ENCODE measurements at places on chromosomes 2 and 18.

DNA sequence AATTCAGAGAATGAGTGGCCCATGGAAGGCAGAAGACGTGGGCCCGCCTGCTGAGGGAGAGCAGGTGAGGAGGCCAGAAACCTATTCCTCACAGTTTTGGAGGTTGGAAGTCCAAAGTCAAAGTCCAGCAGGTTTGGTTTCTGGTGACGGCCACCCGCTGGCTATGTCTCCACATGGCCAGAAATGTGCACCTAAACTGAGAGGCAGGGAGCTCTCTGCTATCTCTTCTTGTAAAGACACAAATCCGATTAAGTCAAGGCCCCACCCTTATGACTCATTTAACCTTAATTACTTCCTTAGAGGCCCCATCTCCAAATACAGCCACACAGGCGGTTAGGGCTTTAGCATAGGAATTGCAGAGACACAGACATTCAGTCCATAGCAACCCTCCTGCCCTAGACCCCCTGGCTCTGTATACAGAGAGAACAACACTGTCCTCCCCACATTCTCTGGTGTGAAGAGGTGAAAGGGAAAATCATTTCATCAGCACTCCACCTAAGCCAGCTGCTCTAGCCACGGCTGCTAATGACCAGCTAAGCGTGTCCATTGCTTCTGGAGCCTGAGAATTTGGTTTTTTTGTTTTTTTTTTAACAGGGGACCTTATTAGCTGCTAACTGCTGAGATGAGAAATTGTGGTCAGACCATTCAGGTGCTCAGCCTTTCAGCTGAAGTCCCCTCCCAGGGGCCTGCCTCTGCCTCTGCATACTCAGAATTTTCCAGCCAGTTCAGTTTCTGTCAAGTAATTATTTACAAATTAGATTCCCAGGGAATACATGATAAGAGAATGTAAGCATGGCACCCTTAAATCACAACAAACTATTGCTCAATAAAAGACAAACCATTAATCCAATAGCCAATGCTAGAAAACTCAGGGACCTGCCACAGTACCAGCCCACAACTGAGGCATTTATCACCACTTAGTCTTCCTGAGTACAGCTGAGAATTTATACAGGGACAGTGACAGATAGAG, 368.7 kb upstream of the ID2 start:
- DNase-seq, result no peak

DNA sequence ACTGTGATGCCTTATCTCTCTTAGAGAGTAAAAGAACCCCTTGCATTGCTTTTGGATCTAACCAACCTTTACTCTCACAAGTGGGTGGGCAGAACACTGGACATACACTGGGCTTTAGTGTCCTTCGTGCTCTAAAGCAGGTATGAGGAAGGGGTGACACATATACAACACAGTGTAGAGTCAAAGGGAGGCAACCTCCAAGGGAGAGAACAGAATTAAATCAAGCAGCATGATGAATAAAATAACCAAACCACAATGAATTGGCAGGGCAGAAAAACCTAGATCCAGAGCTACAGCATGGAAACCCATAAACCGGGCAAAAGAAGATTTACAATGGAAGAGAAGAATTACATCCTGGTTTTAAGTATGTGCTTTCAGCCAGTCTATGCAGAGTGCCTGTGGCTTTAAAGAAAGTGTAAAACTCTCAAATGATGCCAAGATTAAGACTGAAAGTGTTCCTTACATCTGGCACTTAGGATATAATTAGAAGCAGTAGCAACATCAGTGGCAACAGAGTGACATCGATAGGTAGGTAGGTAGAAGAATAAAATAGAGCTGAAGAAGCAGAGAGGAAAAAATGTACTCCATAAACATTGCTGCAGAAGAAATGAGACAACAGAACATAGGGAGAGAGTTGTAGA, 191.7 kb upstream of the ZC3H15 start:
- DNase-seq, result no peak

DNA sequence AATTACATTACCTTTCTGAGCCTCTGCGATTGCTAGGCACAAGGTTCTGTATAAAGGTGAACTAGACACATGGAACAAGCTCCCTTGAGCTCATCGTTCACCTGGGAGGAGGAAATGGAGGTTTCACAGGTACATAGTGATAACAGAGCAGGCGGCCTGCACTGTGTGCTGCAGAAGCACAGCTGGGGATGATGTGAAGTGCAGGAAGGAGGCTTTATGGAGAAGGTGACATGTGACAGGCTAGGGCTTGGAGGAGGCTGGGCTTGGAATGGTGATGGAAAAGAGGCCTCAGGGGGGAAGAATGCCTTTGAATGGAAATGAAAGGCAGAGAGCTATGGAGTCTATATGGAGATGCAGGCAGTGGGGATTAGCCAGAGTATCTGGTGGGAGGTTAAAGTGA, 22.9 kb downstream of the MARCHF4 start:
- no peak for DNase-seq

DNA sequence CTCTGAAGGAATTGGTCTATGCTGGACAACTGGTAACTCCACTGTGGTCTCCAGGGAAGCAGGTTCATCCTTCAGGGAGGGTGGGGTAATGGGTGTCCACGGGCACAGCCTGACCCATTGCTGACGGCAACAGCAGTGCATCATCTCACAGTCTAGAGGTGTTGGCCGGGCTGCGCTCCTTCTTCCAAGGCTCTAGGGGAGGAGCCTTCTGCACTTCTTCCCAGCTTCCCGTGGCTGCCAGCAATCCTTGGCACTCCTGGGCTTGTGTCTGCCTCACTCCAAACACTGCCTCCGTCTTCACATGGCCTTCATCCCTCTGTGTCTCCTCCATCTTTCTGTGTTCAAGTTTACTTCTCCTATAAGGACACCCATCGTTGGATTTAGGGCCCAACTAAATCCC, 166.2 kb downstream of the CTIF start:
- DNase-seq, result no peak

DNA sequence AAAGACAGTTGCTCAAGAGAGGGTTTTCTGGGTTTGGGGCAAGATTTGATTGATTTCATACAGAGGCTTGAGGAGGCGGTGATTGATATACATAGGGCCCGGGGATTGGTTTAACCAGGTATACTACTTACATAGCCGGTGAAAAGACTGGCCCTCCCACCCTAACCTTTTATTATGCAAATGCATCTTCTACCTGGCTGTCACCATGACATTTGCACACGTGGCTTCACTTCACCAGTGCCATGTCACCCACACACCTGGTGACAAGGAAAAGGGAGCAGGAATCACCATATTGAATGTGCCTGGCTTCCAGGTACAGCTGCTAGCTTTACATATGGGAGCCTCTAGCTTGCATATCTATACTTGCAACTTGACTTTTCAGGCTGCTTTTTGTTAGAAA, 9.7 kb downstream of the ERMN start:
- DNase-seq, result no peak

GRCh38 chr2:237278568-237278967, 135.4 kb downstream of the COL6A3 start:
- DNase-seq, result no peak

Data from stimulated activated CD4-positive, alpha-beta T cell treated with anti-CD3 and anti-CD28 coated beads, Interleukin-12 subunit alpha, Interleukin-12 subunit beta, amount 100 ng/mL, for 4 hours (primary cell).